Activated CD4-positive, alpha-beta T cell treated with anti-CD3 and anti-CD28 coated beads for 36 hours (primary cell): ENCODE measurements at places on chromosomes 1 and 21. TPM values are rescaled to one million over a fixed set of nuclear protein-coding genes. Genes with fewer than 3 reads are reported as not detected.

Gene CASP9
- 9.6 TPM for total RNA-seq

Gene ACTL8
- total RNA-seq, result 0.09 TPM

Gene GUCA2A
- total RNA-seq, result not detected

Gene CFAP45
- 1.1 TPM for total RNA-seq

Gene ATP6V1G3
- not detected for total RNA-seq

Gene AADACL4
- total RNA-seq, result not detected

Gene KRTAP11-1
- not detected for total RNA-seq

Gene KCNA2
- 0.25 TPM for total RNA-seq

Gene TMPRSS2
- total RNA-seq, result not detected

Gene TCHH
- total RNA-seq, result not detected

Gene NPPA
- not detected for total RNA-seq

Gene CD58
- 16.0 TPM for total RNA-seq

Gene TSHB
- total RNA-seq, result not detected

Gene TNFRSF1B
- 116 TPM for total RNA-seq

Gene NBPF8
- total RNA-seq, result 23.7 TPM

Gene TRIM67
- total RNA-seq, result not detected

Gene LYPD8
- total RNA-seq, result not detected

Gene SAMSN1
- 39.8 TPM for total RNA-seq

Gene CACNA1S
- not detected for total RNA-seq

Gene NTMT2
- total RNA-seq, result not detected

Gene PAQR6
- total RNA-seq, result 4.7 TPM

Gene C1orf210
- total RNA-seq, result not detected

Gene SELE
- total RNA-seq, result not detected

Gene GJC2
- not detected for total RNA-seq

Gene CGN
- 0.67 TPM for total RNA-seq

Gene FCRL2
- not detected for total RNA-seq

Gene GJA8
- not detected for total RNA-seq

Gene TRPM2
- total RNA-seq, result 1.7 TPM

Gene PMF1
- total RNA-seq, result 108 TPM

Gene GNG12
- 0.11 TPM for total RNA-seq

Gene MYBPHL
- not detected for total RNA-seq

Gene MFAP2
- not detected for total RNA-seq

Gene ADORA1
- total RNA-seq, result not detected

Gene C21orf58
- 27.4 TPM for total RNA-seq

Gene PEX11B
- total RNA-seq, result 26.4 TPM

Gene RGS16
- 30.6 TPM for total RNA-seq

Gene NUAK2
- total RNA-seq, result 2.3 TPM

Gene MAP3K7CL
- total RNA-seq, result 4.9 TPM

Gene IFFO2
- total RNA-seq, result 62.7 TPM

Gene SYTL1
- 26.1 TPM for total RNA-seq

Gene LCE3E
- total RNA-seq, result not detected

Gene DENND2D
- 174 TPM for total RNA-seq

Gene F3
- total RNA-seq, result not detected

Gene RAB42
- 0.09 TPM for total RNA-seq

Gene SPRR3
- total RNA-seq, result not detected

Gene ADGRL2
- not detected for total RNA-seq

Gene KCNE2
- not detected for total RNA-seq

Gene RAB7B
- not detected for total RNA-seq
